HT1080 (cell line): ENCODE measurements at places on chromosomes 3 and 15. TPM values are rescaled to one million over a fixed set of nuclear protein-coding genes. Genes with fewer than 3 reads are reported as not detected.

- DNase-seq, result no peak
These were observed 205.1 kb downstream of the GAP43 start for GRCh38 chr3:115828401-115828800.

DNA sequence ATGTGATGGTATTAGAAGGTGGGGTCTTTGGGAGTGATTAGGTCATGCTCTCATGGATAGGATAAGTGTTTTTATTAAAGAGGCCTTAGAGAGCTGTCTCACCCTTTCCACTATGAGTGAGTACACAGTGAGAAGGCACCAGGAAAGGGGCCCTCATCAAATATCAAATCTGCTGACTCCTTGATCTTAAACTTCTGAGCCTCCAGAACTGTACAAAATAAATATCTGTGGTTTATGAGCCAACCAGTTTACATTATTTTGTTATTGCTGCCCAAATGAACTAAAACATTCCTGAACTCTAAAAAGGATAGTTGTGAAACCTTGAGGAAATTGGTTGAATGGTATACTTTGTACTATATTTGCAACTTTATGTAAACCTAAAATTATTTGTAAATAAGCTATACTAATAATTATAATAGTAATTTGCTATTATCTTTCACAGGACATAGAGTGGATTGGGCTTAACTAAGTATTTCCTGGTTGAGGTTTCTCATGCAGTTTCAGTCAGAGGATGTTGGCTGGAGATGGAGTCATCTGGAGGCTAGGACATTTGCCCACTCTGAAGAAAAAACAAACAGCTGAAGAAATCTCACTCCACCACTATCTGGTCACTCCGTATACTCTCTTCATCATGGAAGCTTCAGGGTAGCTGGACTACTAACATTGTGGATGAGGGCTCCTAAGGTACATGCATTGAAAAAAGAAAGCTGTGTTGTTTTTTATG, 1068.6 kb upstream of the CADM2 start:
- no peak for DNase-seq

- DNase-seq, result no peak
These were observed 238.8 kb upstream of the WNT5A start for GRCh38 chr3:55725681-55726500.

DNA sequence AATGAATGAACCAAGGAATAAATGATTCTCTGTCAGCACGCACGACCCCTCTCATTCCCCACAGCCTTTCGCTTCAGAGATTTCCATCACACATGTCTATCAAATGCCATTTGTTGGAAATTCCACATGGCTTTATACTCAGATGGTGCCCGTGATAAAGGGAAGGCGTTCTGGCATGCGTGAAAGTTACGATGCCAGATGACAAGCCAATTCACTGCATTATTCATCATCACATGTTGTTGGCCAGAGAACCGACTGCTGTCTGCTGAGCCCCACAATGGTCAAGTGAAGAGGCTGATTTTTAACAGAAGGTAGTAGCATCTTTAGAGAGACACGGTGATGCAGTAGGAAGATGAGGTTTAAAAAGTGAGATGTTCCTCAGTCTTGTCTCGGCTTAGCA, 74.1 kb upstream of the FRMD4B start:
- no peak for DNase-seq

Gene IGF2BP2
- total RNA-seq, result 138 and 157 TPM in 2 replicates

DNA sequence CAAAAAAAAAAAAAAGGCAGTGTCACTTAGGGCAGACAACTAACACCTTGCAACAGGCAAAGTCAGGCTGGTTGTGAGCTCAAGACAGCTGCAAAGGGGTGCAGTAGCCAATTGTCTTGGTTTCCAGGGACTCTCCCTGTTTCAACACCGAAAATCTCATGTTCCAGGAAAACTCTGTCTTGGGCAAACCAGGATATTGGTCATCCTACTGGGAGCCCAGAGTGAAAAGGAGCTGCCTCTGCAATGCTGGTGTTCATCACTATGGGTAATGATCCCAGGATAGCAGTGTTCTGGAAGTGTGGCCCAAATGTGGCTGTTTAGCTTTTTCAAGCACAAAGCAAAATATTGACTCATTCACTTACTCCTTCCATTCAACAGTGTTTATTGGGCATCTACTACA, 82.6 kb downstream of the ARHGAP31 start:
- no peak for DNase-seq

GRCh38 chr3:13714251-13714916, 165.5 kb downstream of the FBLN2 start:
- DNase-seq, result no peak

GRCh38 chr3:112302881-112303763, 9.1 kb upstream of the SLC9C1 start:
- DNase-seq, result no peak

Gene ZCWPW2
- not detected in 2 replicates for total RNA-seq

GRCh38 chr3:116030131-116030850, 407.0 kb downstream of the GAP43 start:
- DNase-seq, result no peak

Gene SEC61A1
- total RNA-seq, result 424 and 493 TPM in 2 replicates

DNA sequence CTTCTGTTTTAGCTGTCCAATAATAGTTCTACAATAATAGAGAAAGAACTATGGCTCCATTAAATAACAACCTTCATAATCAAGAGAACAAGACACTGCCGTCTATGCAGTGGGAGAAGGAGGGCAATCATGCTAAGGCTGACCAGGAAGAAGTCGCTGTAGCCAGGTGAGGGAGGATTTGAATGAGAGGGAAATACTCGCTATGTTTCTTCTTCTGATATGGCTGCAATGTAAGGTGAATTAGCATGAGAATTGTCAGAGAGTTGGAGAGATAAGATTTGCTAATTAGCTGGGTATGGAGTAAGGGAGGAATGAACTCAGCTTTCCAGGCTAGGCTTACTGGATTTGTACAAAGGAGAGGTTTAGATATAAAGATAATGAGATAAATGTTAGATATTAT, 555.4 kb upstream of the ZNF385D start:
- DNase-seq, result no peak

DNA sequence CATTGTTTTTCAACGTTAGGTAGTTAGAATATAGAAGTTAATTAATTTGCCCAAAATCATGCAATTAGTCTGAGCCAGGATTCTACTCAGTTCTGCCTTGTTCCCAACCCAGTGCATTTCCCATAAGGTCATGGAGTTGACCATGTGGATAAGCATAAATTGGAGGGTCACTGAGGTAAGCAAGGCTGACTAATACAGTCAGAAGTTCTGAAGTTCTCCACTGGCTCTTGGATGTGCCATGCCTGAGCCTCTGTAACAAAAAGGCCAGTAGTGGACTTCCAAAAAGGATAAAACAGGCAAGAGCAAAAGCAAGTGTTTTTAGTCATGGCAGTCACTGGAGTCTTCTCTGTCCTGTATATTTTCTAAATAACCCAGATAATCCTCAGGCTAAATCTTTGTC, 124.4 kb upstream of the PHLDB2 start:
- no peak for DNase-seq

DNA sequence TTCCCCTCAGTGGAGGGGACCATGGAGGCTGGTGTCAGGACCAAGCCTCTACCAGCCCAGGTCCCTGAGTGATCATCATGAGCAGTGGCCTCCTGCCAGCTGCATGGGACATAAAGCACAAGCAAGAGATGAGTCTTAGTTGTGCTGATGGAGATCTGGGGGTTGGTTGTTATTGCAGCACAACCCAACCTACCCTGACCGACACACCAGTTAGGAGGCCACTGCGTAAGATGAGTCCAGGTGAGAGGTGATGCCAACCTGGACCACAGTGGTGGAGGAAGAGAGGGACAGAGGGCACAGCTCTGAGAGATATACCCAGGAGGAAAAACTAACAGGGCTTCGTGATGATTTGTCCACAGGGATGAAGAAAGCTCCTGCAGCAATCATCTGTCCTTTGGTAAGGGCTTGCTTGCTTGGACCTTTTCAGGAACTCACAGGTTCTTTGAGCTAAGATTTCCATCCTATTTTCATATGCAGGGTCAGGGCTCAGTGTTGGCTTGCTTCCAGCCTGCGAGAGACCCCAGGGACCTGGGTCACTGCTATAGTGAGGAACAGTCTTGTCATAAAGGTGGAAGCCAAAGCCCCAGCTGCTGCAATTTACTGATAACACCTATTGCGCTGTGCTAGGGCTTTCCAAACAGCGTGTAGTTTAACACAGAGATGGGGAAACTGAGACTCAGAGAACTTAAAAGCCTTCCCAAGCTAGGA, 8.1 kb downstream of the RASGRF1 start:
- no peak for DNase-seq

Gene RAD51
- total RNA-seq, result 10.9 and 17.7 TPM in 2 replicates

- DNase-seq, result peak; percentile 89
These were observed 72.9 kb downstream of the LRRC28 start for GRCh38 chr15:99324082-99324620.

- no peak for DNase-seq
These were observed 37.9 kb downstream of the CMTM8 start for GRCh38 chr3:32276279-32276841.

- DNase-seq, result no peak
These were observed 109.5 kb upstream of the ETV5 start for GRCh38 chr3:186218421-186218820.

DNA sequence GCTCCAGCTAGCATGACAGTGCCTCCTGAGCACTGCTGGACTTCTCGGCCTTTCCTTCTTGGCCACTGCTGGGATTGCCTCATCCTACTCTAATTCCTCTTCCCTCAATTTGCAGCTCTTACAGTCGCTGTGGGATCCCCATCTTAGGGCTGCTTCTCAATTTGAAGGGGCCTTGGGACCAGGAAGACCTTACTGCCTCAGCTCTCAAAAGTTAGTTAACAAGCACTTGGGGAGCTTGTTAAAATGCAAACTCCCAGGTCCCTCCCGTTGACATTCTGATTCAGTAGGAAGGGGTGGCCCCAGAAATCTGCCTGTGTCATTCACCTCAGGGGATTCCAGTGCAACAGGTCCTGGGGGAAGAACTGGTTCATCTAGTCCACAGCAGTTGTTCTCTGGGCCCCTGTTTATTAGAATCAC, 14.8 kb downstream of the BDH1 start:
- DNase-seq, result no peak

Gene PPP4R2
- total RNA-seq, result 45.4 and 48.0 TPM in 2 replicates

Gene KCNMB3
- total RNA-seq, result 0.23 and 0.45 TPM in 2 replicates

- no peak for DNase-seq
These were observed 70.1 kb downstream of the SLC12A8 start for GRCh38 chr3:125142420-125142778.

GRCh38 chr3:24048843-24049242, 103.8 kb downstream of the NR1D2 start:
- no peak for DNase-seq

Gene HTD2
- 10.1 and 11.6 TPM in 2 replicates for total RNA-seq

- no peak for DNase-seq
These were observed 37.3 kb upstream of the LEKR1 start for GRCh38 chr3:156788846-156789245.

Gene HERC2
- 33.1 TPM in 2 replicates for total RNA-seq

Gene CCDC54
- not detected in 2 replicates for total RNA-seq

DNA sequence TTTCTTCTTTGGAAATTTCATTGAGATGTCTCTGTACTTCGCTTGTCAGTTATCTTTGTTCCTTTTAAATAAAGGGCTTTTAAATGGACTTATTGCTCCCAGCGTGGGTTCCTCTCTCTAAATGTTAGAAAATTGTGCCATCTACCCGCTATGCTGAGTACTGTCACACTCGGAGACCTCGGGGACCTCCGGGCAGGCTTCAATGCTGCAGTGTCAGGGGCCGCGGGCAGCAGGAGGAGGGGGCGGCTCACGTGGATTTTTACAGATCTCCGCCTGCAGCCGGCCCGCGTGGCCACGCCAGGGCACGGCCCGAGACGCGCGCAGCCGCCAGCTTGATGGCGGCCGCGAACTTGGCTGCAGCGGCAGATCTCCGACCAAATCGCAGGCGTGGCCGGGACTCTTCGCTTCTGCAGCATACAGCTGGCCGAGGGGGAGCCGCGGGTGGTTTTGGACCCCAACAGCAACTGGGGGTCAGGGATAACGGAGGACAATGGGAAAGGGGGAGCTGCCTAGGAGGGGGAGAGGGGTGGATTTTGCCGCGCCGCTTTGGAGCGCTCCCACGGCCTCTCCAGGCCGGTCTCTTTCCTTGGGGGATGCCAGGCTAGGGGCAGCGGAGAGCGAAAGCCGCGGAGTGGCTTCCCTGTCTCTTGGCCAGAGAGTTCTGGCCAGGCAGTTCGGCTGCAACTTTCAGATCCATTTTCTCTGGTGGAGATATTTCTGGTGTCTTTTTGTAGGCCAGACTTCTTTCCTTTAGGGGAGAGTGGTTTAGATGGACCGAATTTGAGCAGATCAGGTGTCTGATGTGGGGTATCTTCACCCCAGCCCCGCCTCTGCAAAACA, 15.3 kb downstream of the NR2F2 start:
- DNase-seq, result no peak

DNA sequence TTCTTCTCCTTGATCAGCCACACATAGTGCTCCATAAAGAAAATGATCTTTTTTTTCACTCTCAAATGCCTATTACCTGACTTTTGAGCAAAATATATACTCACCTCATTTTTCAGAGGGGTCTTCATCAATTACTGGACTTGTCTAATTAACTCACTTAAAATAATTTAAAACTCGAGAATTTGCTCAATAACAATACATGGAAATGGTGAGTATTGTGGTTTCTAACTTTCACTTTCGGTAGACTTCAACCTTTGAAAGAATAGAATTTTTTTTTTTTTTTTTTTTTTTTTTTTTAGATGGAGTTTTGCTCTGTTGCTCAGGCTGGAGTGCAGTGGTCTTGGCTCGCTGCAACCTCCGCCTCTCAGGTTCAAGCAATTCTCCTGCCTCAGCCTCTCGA, 17.7 kb upstream of the EPHB1 start:
- DNase-seq, result no peak

DNA sequence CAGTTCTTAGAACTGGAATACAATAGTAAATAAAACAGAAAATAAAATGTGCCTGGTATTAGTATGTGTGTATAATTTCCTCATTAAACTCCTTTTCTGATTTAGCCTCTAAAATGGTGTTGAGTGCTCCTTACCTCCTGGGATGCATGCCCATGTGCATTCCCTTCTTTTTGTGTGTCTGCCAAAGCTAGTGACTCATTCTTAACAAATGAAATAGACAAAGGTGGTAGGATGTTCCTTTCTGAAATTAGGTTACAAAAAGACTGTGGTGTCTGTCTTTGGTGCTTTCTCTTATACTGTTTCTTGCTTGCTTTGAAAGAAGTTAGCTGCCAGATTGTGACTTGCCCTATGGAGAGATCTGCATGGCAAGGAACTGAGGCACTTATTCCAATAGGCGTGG, 623.7 kb downstream of the GRM7 start:
- peak; percentile 55 for DNase-seq

DNA sequence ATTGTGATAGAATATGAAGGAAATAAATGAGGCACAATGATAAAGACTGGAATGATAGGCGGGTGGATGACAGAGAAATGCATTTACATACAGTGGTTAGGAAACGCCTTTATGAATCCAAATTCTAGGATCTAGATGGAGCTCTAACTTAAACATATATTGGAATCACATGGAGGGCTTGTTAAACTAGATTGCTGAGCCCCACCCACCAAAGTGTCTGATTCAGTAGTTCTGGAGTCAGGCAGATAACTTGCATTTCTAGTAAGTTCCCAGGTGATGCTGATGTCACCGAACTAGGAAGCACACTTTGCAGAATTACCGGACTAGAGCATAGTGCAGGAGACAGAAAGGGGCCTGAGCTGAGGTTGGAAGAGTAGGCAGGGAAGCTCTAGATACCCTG, 837.2 kb downstream of the FHIT start:
- DNase-seq, result no peak
